ENCODE measurements at places on chromosomes 12 and 14.

DNA sequence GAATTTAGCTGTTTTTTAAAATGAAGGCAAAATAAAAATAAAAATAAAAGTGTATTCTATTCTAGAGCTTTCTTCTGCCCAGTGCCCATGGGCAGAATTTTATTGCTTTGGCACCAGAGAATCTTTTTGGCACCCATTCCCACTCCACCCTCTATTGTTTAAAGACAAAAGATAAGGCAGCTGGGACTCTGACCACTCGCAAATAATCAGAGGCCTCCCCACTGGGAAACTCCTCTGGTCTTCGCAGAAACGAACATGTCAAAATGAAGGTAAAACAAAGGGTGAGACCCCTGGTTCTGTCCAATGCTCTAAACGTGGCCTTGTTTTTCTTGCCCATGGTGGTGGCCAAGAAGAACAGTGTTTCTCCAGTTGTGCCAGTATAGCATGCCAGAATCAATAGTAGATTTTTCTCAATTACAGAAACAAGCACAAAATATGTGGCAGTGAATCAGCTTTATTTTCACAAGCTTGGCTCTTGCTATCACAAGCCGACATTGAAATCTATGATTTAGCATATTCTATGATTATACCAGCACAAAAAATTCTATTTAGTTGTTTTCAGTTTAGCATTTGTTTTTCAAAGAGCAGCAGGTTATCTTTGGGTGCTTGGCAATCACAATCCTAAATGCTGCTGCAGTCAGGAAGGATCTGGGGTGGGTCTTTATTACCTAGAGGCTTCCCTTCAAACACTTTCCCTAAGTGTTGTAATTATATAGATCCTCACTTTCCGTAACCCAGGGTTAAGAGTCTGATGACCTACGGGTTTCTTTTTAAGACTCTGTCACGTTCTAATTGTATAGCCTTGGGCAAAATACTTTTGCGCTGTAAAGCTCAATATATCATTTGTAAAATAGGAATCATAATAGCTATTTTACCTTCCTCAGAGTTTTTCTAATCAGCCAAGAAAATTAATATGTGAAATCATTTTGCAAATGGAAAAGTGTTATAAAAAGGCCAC lies 50.5 kb downstream of the KITLG start:
- no peak for DNase-seq

DNA sequence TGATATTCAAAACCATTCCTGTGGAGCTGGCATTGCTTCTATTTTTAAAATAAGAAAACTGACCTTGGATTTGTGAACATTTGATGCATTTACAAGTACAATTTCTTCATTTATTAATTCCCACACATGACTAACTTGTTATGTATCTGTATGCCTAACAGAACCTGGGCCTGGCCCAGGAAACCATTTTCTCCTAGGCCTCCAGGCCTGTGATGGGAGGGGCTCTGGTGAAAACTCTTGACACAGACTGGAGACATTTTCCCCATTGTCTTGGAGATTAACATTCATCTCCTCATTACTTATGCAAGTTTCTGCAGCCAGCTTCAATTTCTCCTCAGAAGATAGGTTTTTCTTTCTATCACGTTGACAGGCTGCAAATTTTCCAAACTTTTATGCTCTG lies 42.0 kb downstream of the GLIPR1L2 start:
- DNase-seq, result no peak

DNA sequence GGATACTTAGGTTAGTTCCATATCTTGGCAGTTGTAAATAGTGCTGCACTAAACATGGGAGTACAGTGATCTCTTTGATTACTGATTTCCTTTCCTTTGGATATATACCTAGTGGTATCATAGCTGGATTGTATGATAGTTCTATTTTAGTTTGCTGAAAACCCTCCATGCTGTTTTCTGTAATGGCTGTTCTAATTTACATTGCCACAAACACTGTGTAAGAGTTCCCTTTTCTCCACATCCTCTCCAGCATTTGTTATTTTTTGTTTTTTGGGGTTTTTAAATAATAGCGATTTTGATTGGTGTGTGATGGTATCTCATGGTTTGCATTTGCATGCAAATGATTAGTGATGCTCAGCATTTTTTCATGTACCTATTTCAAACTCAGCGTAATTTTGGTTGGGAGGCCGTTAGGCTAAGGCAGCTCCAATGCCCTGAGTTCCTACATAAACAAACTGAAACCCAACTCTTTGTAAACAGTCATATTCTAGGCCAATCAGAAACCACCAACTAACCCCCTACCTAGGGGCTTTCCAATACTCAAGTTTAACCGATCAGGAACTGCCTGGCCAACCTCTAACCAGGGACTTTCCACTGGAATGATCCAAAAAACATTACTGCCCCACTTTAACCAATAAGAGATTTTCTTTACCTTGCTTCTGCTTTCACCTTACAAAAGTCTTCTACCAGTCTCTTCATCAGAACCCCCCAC lies 171.6 kb downstream of the FBXL14 start:
- DNase-seq, result no peak

DNA sequence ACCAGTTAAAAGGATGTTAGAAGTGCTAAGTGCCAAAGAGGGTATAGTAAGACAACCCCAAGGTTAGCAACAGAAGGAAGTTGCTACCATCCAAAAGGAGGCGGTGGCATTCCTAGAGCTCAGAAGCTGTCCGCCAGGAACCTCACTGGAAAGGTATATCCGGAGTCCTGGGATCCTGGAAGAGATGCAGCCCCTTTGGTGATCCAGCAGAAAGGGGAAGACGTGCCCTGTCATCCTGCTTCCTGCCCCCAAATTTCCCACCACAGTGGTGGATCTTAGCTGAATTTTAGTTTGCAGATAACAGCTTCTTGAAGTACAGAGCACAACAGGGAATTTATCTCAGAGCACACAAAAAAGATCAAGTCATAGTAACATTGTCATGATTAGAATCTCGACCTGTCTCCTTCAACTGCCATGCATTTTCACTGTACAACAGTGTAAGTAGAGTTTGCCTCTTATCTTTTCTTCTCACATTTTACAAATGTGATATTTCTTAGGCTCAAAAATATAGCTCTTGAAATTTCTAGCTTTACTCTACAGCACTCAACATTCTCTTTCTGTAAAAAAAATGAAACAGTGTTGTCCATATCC lies 526.3 kb downstream of the SOX5 start:
- no peak for DNase-seq

- DNase-seq, result no peak
Observed at GRCh38 chr12:123934016-123934620, 38.5 kb downstream of the CCDC92 start.

- no peak for DNase-seq
Observed at GRCh38 chr12:14400599-14400998, 35.1 kb downstream of the ATF7IP start.

- DNase-seq, result no peak
Observed at GRCh38 chr14:93787465-93788292, 606 bp downstream of the PRIMA1 start.

DNA sequence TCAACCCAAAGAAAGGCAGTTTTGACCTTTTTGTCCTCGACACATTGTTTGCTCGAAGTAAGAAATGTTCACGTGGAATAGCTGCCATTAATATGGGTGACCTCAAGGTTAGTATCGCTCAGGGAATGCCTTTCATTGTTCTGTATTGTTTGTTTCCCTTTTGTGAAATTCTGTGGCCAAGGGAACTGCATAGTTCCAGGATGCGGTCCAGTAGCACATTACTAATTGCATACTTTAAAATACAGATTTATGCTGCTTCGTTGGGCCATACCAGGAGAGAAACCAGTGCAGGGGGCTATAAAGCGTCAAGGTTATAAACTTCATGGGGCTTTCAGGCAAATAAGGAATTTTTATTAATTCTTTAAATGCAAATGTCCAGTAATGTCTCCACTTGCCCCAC lies 73.3 kb upstream of the USP44 start:
- DNase-seq, result peak; percentile 31

DNA sequence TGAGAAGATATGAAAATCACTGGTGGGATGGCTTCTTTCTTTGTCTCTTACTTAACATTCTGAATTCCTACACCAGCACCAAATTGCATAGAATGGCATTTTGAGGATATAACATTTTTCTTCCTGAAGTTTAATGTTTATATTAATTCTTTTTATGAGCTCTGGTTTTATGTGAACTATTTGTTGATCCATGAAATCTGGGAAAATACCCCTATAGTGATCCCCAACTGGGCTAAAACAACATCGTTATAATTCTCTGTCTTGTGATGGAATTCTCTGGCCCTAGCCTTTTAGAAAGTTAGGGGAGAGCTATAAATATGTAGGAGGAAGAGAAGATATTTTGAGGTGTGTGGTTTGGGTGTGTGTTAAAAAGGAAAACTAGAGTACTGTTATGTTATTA lies 29.2 kb downstream of the PELI2 start:
- no peak for DNase-seq

GRCh38 chr12:131242741-131243496 lies 289.2 kb downstream of the ADGRD1 start:
- DNase-seq, result no peak

DNA sequence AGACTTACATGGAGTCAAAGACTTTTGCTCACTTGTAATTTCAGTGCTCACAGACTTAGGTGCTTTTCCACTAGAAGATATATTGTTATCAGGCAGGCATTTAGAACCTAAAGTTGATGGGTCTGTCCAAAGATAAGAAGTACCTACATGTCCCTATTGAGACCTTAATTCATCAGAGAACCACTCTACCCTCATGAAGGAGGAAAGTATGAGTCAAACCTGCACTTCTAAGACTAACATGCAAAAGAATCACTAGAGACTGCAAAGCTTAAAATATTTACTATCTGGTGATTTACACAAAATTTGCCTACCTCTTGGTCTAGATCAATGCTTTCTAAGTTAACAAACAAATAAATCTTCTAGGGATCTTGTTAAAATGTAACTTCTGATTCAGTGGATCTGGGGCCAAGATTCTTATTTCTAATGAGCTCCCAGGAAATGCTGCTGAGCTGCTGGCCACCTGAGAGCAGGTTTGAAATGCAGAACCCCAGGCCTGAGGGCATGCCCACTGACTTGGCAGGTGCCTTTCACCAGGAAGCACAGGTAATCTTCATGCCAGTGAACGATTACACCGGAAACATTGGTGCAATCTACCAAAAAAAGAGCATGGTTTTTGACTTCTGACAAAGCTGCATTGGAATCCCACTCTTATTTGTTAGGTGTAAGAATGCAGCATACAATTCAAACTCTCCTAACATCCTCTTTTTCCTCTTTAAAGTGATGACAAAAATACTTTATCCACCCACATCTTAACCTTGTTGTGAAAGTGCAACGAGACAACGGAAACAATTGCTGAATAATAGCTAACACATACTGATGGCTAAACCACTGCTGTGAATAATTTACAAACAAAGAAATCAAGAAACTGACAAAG lies 214.2 kb downstream of the ADAMTS20 start:
- DNase-seq, result peak; percentile 16

GRCh38 chr12:53803194-53803593 lies 51.4 kb upstream of the CISTR start:
- no peak for DNase-seq

DNA sequence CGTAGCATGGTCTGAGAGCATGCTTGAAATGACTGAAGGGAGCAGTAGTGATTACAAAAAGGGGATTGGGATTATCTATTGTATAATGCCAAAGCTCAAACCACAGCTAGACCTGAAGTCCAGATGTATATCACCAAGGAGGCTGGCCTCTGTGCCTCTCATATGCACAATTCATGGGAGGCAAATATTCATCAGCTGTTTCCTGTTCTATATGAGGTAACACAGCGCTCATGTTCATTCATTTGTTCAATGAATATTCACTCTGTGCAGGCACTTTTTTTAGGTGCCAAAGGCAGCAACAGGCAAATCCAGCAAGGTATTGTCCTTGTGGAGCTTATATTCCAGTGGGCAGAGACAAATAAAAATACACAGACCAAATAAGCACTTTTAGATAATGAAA lies 39.0 kb downstream of the CRACR2A start:
- DNase-seq, result no peak

GRCh38 chr14:96081224-96081623 lies 42.1 kb downstream of the C14orf132 start:
- DNase-seq, result no peak

DNA sequence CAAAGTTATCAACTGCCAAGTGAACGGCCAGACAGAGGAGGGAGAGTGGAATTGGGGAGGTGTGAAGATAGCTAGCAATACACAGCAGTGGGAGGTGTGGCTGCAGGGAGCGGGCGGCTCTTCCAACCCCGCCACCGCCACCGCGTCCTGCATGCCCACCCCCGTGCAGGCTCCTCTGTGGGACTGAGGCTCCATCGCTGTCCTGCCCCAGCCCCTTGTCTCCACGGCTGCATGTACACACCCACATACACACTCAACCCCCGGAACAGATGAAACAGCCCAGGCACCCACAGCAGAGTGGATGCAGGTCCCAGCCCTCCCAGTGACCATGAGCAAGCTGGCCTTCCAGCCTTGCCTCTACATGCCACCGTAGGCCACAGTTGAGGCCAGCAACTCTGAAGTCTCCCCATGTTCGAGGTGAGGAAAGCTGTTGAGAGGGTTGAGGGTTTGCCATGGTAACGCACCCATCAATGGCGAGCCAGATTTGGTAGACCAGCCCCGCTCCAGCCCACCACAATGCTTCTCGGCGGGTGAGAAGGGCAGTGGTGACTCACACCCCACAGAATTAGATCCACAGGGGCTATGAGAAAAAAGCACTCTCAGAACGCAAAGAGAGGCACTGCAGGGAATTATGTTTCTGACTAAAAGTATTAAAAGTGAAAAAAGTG lies 39.3 kb downstream of the PITPNM2 start:
- DNase-seq, result no peak

- DNase-seq, result no peak
Observed at GRCh38 chr14:54804538-54805041, 98.0 kb downstream of the GCH1 start.

- DNase-seq, result peak; percentile 90
Observed at GRCh38 chr14:75577729-75578101, 705 bp upstream of the FLVCR2 start.

DNA sequence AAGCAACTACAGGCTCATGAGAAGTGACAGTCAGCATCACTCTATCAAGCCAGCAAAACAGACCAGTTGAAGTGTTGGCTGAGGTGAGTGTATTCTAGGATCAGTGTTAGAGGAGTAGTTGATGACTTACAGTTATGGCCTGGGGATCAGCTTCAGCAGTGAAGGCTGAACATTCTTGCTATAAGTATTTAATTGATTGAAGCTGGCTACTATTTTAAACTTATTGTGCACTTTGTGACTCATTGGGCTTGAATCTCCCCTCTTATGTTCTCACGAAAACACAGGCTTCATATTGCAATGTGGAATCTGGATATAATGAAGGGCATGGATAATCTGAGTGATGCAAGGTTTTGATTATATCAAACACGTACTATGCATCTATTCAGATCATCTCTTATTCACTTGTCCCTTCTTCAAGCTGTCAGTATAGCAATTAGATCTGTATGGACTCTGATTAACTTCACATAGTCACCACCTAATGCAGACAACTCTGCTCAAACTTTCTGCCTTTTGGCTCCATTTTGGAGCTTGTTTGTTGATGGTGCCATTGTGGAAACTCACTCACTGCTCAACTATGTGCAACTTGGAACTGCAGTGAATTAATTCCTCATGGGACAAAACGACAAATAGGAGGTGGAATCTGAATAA lies 309.2 kb downstream of the SLC16A7 start:
- peak; percentile 47 for DNase-seq

DNA sequence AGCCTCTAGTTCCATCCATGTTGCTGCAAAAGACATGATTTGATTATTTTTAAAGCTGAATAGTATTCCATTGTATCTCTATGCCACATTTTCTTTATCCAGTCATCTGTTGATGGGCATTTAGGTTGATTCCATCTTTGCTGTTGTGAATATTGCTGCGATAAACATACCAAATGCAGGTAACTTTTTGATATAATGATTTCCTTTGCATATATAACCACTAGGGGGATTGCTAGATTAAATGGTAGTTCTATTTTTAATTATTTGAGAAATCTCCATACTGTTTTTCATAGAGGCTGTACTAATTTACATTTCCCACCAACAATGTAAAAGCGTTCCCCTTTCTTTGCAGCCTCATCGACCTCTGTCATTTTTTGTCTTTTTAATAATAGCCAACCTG lies 342.5 kb downstream of the MDGA2 start:
- no peak for DNase-seq
